ENCODE measurements at places on chromosomes 6 and 20.

- DNase-seq, result no peak
Measured at GRCh38 chr20:51423290-51423667, 119.2 kb downstream of the NFATC2 start.

GRCh38 chr6:19838442-19839236 lies 1.5 kb downstream of the ID4 start:
- DNase-seq, result peak; percentile 78

GRCh38 chr6:34196116-34196832 lies 40.4 kb upstream of the HMGA1 start:
- DNase-seq, result peak; percentile 83

DNA sequence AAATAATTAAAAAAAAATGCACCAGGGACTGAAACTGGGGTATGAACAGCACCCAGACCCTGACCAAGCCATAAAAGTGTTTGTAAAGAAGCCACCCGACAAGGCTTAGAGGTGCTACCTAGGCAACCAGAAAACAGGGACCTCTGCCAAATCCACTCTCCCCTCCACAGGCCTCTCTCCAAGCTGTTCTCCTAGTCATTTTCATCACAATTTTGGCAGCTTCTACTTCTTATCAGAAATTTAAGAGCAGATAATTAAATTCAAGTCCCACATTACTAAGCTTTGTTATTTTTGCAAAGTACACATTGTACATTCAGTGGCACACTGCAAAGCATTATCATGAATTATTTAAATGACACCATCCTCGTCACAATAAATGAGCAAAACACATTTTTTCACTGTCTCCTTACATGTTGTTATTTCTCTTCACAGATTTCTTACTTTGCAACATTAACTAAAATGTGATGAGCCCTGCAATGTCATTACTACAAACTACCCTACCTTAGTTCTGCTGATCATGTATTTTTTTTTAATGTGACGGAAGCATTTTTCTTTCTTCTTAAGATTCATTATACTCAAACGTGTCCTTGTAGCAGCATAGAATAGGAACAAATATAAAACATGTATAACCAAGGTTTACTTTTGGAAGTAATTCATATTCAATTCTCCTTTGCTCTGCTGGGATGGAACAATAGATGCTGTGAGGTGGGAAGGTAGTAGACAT lies 38.1 kb downstream of the ECT2L start:
- DNase-seq, result no peak

GRCh38 chr6:54037277-54037779 lies 73.9 kb upstream of the MLIP start:
- no peak for DNase-seq

GRCh38 chr6:140485740-140486449 lies 1111.4 kb upstream of the CITED2 start:
- no peak for DNase-seq

- no peak for DNase-seq
Measured at GRCh38 chr6:159086033-159086618, 41.3 kb upstream of the TAGAP start.

DNA sequence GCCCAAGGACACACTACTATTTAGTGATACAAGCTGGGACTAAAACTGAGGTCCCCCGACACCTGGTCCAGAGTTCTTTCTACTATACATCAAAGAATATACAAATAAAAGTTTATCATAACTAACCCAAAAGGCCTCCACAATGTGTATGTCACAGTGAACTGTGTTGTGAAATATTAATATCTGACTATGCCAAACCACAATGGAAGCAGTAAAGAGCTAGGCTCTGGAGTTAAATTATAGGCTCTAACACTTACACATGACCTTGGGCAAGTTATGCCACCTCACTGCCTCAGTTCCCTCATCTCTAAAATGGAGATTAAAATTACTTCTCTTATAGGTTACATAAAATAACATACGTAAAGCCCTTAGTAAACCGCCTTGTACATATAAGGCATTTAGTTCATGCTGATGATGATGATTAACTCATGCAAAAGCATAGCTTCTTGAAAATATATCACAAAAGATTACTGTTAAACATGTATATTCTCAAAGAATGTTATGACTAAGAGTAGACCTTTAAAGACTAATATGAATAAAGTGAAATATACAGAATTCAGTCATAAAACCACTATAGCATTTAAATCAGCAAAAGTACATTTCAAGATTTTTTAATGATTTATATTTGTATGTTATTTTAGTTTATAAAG lies 5.7 kb downstream of the SUPT3H start:
- no peak for DNase-seq

DNA sequence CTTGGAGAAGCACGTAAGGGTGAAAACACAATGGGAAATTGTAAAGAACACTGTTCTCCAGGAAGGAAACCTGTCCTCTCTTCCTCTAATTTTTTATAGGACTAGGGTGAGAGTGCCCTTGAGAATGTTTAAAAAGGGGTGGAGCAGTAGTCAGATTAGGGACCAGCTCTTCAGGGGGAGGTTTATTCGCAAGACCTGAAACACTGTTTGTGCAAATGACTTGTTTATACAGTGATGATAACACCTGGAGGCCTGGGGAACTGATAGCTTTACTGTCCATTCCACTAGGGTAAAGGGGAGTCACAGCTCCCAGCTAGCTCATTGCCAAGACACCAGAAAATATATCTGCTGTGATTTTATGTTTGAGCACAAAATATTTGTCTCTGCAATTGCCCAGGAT lies 8.1 kb upstream of the FUT9 start:
- DNase-seq, result no peak

GRCh38 chr6:44219815-44220784 lies 3.3 kb upstream of the SLC29A1 start:
- no peak for DNase-seq

DNA sequence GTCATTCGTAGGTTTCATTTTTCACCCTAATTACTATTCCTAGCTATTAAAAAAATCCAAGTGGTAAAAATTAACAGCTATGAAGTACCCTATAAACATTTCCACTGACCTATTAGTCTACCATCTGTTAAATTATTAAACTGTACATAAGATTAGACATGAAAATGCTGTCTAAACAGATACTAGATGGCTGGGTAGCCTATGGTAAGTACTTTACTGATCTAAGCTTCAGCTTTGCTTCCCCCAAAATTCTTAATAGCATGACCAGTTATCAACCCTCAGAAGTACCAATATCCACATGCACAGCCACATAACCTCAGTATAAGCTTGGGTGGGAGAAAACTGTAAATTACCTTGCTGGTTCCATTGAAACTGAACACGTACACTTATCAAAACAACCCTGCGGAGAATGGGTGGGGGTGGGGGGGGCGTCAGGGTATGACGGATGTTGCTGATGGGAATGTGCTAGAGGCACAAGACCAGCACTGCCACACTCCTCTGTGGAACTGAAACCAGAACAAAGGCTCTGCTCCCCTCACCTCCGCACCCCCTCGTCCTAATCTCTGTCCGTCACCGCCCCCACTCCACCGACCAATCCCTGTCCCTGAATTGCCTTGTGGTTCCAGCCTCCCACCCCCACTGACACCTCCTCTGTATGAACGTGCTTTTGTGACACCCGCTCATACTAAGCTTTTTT lies 45.3 kb downstream of the B4GALT5 start:
- no peak for DNase-seq

GRCh38 chr6:3678946-3679345 lies 72.6 kb downstream of the PXDC1 start:
- no peak for DNase-seq

- DNase-seq, result no peak
Measured at GRCh38 chr20:61640131-61640870, 388.2 kb downstream of the CDH4 start.

DNA sequence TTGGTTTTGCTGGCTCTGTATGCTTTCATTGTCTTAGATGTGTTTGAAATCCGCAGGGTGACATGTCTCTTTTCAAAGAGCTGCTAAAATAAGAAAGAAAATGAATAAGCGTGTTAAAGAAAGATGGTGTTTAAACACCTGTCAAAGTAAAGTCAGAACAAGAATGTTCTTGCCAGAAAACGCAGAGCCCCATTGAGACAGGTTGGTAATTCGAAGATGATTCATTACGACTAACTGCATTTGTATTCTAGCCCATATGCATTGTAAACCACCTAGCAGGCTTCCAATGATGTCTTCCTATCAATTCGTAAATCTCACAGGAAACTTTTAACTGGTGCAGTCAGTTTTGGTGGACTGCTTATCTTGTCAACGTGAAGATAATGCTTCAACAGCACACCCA lies 16.8 kb downstream of the PHACTR2 start:
- no peak for DNase-seq

- DNase-seq, result no peak
Measured at GRCh38 chr6:4644996-4645395, 131.2 kb upstream of the CDYL start.

GRCh38 chr20:61477451-61477861 lies 225.4 kb downstream of the CDH4 start:
- DNase-seq, result no peak

DNA sequence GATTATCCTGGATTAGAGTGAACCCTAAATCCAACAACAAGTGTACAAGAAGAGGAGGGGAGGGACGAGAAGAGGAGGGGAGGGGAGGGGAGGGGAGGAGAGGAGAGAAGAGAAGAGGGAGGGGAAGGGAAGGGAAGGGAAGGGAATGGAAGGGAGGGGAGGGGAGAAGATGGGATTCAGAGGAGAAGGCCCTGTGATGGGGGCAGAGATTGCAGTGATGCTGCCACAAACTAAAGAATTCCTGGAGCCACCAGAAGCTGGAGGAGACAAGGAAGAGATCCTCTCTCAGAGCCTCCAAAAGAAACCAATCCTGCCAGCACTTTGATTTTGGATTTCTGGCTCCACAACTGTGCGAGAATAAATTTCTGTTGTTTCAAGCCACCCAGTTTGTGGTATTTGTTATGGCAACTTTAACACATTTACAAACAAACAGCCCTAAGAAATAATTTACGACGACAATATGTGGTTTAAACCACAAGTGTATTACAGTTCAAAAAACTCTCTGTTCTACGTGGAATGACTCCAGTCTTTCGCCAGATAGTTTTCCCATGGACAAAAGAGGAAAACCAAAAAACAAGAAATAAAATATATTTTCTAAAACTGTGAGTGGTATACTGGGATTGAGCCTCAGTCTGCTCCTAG lies 235.4 kb downstream of the HDGFL1 start:
- DNase-seq, result no peak

DNA sequence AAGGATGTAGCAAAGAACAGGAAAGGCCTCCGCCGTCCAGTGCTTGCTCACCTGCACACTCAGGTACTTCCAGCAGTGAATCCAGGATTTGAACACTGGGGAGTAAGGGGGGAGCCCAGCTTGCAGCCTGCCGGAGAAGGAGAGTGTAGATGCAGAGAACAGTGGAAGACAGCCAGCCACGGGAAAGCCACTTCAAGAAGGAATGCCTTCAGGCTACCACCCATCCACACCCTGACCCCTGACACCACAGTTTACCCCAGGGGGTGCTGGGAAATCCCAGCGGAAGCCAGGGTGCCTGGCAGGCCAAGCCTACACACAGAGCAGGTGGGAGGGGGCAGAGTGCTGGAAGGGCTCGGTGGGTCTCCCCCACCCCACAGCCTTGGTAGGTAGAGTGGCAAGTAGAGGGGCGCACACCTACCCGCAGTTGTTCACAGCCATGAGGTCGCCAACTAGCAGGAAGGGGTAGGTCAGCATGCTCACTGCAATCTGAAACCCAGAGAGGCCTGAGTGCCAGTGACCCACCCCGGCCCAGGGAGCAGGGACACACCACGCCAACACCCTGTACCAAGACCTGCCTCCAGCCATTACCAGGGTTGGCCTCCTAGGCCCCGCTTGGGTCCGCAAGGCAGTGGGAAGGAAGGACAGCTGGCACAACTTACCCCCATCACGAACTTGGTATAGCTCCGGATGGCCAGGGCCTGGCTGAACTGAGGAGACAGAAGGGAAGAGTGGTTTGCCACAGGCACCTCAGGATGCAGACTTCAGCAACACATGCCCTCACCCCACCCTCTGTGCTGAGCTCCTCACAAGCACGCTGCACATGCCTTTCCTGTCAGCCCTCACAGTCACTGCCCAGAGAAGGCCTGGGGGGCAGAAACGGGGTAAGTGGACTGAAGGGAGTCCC lies 15.7 kb downstream of the PI16 start:
- DNase-seq, result no peak

DNA sequence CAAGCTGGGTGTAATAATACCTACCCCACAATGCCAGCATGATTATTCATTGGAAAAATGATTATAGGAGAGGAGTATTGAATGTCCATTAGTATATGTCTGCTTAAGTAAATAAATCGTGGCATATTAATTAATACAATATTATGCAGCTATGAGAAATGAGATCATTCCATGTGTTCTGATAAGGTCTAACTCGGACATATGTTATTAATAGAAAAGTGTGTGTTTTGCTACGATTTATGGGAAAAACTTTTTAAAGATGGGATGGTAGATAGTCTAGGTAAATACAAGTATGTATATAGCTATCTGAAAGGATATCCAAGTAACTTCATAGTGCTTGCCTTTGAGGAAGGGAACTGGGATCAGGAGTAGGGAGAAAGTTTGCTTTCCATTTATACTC lies 61.5 kb upstream of the CDKAL1 start:
- DNase-seq, result no peak

- DNase-seq, result no peak
Measured at GRCh38 chr6:143443096-143443495, 7.4 kb downstream of the ADAT2 start.

GRCh38 chr6:134680433-134680832 lies 269.5 kb downstream of the ALDH8A1 start:
- DNase-seq, result no peak

DNA sequence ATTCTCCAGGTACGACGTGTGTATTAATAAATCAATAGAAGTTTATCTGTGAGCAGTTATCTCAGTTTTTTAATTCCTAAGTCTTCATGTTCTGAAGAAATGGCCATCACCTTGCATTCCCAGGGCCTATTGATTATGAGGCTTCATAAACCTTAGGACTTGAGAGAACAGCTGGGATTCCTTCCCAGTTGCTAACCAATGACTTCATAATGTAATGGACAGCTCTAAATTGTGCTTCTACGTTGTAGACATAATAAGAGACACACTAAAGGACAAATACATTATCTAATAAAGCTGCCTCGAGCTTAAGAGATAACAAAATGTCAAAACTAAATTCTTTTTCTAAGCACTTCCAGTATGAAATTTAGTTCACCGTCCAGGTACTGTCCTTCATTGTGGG lies 30.6 kb downstream of the TSHZ2 start:
- DNase-seq, result no peak

Measured in GM23338 (cell line).